ENCODE measurements at places on chromosomes 16 and 17. TPM values are rescaled to one million over a fixed set of nuclear protein-coding genes. Genes with fewer than 3 reads are reported as not detected.

Gene KRT33A
- 1.5 TPM for total RNA-seq

Gene NEURL4
- 22.6 TPM for total RNA-seq

Gene CES1
- total RNA-seq: 10.1 TPM

- no peak for DNase-seq
These were observed 330.7 kb upstream of the ASIC2 start for GRCh38 chr17:33623841-33624240.

- no peak for DNase-seq
These were observed 7.7 kb upstream of the ACTG1 start for GRCh38 chr17:81520021-81520901.

GRCh38 chr17:64017381-64017980 lies 3.0 kb downstream of the ICAM2 start:
- DNase-seq: no peak

DNA sequence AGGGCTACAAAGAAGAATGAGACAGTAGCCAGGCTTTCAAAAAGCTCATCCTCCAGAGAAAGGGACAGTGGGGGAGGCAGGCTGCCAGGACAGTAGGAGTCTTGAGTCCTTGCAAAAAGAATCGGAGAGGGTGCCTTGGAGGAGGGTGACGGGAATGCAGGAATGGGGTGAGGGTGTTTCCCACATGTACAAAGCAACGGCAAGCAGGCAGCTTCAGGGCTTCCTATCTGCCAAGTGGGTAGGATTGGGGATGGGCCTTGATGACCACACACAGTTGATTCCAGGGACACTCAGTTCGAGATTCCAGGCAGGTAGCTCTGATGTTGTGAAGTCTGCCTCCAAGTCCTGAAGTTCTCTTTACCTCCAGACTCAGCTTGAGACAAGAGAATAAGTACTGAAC lies 54.4 kb downstream of the C17orf67 start:
- DNase-seq: no peak

- no peak for DNase-seq
These were observed 147.7 kb downstream of the SKAP1 start for GRCh38 chr17:48282303-48282702.

GRCh38 chr17:39701012-39701783 lies 1.3 kb downstream of the ERBB2 start:
- no peak for DNase-seq
